RPMI7951 (cell line): ENCODE measurements at places on chromosomes 13 and 19. TPM values are rescaled to one million over a fixed set of nuclear protein-coding genes. Genes with fewer than 3 reads are reported as not detected.

- peak; percentile 75 for DNase-seq
These were observed 28.3 kb downstream of the CEBPA start for GRCh38 chr19:33273881-33274662.

- no peak for DNase-seq
These were observed 96.5 kb downstream of the DCT start for GRCh38 chr13:94382960-94383359.

GRCh38 chr13:77016888-77017623, 9.9 kb downstream of the FBXL3 start:
- DNase-seq, result no peak

- DNase-seq, result peak; percentile 56
These were observed 102.7 kb downstream of the ZAR1L start for GRCh38 chr13:32212421-32212820.

- DNase-seq, result peak; percentile 20
These were observed 42.6 kb upstream of the ADGRL1 start for GRCh38 chr19:14248578-14249011.

DNA sequence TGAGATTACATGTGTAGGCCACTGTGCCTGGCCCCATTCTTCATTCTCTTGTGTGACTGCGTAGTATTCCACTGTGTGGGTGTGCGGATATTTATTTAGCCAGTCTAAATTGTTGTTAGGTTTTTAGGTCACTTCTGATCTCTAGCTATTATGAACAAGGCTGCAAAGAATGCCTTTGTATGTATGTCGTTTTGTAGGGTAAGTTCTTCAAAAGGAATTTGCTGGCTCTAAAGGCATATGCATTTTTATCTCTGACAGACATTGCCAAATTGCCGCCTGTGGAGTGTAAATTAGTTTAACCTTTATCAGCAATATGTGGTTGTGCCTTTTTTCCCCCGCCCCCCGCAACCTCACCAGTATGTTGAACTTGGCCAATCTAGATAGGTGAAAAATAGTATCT, 30.3 kb upstream of the EHD2 start:
- no peak for DNase-seq

DNA sequence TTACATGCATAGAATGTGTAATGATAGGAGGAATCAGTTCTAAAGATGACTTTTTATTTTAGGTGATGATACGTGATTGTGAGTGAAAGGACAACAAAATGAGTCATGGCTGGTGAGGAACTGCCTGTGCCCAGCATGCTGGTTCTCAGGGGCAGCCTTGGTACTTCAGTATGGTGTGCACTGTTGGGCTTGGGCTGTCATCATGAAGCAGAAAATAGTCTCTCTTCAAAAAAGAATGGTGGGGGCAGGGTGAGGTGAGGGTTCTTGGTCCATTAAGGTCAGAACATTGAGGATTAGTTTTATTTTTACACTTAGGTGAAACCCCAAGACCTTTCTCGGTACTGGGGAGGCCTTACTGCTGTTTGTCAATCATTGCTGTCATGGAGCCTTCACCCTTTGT, 309.5 kb downstream of the MTUS2 start:
- DNase-seq, result no peak

GRCh38 chr19:48591021-48591420, 15.5 kb upstream of the SPACA4 start:
- DNase-seq, result no peak

- no peak for DNase-seq
These were observed 4.1 kb downstream of the SOX21 start for GRCh38 chr13:94708031-94708859.

DNA sequence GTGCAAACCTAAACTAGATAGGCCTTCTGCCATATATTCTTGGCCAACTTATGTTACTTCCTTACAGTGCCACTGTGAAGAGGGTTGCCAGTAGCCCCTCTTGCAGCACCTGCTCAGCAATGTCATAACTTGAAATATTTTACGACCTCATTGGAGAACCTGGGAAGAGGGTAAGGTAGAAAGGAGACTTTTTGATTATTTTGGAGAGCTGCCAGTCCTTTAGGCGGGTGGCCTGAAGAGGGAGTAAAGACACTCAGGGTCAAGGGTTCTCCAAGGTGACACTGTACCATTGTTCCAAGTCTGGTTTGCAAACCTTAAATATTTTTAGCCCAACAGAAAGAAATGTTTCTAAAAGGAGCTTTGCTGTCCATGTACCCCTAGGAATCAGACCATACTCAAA, 118.3 kb downstream of the FLT1 start:
- no peak for DNase-seq

GRCh38 chr13:108572782-108573211, 56.6 kb upstream of the MYO16 start:
- no peak for DNase-seq

DNA sequence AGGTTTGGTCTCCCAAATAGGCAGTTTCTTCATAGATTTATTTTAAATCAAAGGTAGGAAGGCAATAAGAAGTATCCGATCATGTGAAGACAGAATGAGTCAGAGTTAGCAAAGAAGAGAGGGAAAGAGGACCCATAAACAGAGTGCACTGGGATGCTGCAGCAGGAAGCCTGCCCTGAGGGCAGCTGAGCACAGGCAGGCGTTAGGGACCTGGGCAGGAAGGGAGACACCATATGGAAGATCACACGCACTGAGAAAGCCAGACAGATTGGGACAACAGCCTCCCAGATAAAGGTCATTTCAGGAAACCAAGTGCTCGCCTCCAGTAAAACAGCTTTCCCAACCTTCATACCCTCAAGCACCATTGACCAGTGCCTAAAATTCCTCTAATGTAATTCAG, 598.0 kb downstream of the EFNB2 start:
- peak; percentile 98 for DNase-seq

DNA sequence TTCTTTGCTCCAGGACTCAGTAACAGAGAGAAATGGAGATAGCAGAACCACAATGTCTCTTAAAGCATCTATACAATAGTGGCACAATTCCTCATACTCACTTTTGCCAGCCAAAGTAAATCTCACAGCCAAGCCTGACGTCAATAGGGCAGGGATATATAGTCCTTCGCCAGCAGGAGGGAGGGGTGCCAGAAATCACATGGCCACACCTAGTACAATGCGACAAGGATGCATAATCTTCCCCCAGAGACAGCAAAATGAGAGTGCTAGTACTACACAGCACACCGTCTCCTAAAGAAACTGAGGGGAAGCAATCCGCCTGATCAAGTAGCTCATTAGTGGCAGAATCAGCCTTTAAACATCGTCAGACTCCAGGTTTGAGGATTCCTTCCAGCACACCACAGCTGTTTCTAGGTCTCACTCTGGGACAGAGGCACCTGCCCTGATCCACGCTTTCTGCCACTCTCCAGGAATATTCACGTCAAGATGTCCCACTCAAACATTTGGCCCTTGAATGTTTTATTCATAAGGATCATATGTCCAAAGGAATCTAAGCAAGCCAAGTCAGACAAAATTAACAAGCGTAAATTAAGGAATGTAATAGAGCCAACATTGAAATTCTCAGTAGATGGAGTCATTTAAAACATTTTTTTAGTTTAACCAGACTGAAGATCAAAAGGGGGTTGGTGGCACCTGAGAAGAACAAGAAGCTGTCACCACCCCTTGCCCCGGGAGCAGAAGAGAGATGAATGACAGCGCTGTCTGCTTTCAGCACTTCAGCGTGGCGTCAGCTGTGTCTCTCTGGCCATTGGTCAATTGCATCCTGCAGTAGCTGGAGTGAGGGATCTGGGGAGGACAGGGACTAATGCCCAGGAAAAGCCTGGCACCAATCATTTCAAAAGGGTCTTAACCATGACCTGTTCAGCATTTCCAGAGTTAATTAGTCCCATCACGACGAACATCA, 63.5 kb upstream of the SERP2 start:
- DNase-seq, result no peak

- DNase-seq, result no peak
These were observed 50.9 kb upstream of the TMTC4 start for GRCh38 chr13:100725472-100725871.

DNA sequence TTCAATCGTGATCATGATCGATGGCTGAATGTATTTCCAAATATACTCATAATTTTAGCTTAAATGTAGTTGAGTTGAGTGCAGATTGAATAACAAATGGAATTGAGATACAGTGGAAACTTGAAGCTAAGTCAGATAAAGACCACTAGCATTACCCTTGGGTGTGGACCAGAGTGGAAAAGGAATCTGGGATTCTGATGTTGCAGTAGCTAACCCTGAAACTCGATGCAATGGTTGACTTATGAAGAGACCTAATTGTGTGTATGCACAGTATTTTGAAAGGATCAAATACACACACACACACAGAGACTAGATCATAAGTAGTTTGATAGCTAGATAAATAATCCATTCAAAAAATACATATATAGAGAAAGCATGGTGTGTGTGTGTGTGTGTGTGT, 135.8 kb downstream of the RXFP2 start:
- no peak for DNase-seq

GRCh38 chr13:50159607-50160006, 144.4 kb downstream of the KCNRG start:
- no peak for DNase-seq

DNA sequence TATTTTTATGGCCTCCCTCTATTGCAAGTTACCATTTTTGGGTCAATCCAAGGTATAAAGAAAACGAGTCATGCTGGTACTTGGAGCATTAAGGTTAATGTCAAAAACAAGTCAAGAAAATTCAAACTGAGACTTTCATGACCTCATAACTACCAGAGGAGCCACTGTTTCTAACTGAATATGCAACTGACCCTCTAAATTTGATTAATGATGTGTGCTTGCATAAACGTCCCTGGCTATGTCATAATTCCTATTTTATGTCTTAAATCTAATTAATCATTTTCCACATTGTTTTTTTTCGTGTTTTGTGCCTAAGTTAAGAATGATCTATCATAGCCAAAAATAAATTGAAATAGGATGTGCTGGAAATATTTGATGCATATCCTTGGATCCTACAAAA, 396.7 kb upstream of the GPC6 start:
- DNase-seq, result no peak

DNA sequence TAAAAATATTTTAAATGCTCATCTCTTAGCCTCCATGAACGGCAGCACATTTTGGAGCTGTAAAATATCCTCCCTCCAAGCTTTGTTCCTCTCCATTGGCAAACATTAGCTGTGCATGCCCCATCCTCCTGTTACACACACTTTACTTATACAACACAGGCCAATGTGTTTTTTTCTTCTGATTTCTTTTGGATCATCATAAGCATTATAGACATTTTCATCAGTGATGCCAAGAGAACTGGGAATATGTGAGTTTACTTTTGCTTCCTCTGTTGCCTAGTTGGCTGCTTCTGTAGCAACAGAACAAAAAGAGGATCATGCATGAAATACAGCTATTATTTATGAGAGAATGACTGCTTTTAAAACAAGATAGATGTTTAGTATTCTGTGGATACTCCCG, 142.6 kb downstream of the PCDH9 start:
- DNase-seq, result no peak

- no peak for DNase-seq
These were observed 115.9 kb upstream of the C1QTNF9B start for GRCh38 chr13:24013189-24013588.

GRCh38 chr19:46984077-46985010, 35.3 kb upstream of the NPAS1 start:
- peak; percentile 86 for DNase-seq

DNA sequence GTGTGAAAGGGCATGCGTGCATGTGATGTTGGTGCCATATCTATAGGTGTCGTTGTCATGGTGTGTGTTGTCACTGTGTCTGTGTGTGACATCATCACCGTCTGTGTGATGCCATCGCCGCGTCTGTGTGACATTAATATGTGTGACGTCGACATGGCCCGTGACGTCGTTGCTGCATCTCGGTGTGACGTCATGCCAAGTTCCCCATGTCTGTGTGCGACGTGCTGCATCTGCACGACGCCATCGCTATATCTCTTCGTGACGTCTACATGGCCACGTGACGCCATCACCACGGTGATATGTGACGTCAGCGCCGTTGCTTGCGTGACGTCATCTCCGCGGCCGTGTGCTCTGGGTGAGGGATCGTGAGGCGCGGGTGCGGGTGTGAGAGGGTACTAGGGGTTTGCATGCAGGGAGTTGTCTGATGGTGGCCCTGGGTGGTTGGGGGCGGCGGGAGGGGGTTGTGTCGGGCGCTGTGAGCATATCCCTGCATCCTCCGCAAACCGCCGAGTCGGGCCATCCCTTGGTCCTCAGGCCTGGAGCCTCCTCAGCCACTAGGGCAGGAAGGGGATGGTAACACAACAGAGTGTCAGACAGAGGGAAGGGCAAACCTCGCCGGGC, 14.6 kb downstream of the GTPBP3 start:
- DNase-seq, result no peak

GRCh38 chr19:12800923-12801465, 606 bp downstream of the PRDX2 start:
- DNase-seq, result no peak

DNA sequence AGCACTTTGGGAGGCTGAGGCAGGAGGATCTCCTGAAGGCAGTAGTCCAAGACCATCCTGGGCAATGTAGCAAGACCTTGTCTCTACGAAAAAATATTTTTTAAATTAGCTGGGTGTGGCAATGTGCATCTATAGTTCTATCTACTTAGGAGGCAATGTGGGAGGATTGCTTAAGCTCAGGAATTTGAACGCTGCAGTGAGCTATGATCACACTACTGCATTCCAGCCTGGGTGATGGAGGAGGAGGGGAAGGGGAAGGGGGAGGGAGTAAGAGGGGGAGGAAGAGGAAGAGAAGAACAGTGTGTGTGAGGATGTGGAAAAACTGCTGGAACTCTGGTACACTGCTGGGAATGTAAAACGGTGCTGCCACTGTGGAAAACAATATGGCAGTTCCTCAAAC, 9.2 kb upstream of the CLIP3 start:
- DNase-seq, result peak; percentile 30

DNA sequence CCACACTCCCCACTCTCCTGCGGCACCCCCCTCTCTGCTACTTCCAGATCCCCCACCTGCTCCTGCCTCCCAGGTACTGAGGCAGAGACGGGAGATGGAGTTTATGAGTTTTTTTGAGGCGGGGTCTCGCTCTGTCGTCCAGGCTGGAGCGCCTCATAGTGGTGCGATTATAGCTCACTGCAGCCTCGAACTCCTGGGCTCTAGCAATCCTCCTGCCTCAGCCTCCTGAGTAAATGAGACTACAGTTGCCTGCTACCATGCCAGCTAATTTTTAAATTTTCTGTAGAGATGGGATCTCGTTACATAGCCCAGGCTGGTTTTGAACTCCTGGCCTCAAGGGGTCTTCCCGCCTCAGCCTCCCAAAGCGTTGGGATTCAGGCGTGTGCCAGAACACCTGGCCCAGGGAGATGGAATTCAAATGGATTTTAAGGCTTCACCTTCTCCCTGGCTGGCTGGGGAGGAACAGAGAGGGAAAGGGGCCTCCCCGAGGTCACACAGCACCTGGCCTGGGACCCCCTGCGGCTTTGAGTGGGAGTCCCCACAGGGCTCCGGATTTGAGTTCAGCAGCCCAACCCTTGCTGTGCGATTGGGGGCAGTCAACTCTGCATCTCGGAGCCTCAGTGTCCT, 19.5 kb upstream of the TNFAIP8L1 start:
- DNase-seq, result no peak

Gene ZNF835
- total RNA-seq, result 0.24 TPM in 1 of 2 replicates, not detected in the other

Gene TMEM38A
- total RNA-seq, result 1.3 and 3.2 TPM in 2 replicates

Gene TEAD2
- 34.2 and 36.4 TPM in 2 replicates for total RNA-seq

Gene ACTN4
- total RNA-seq, result 306 and 358 TPM in 2 replicates

Gene C19orf67
- total RNA-seq, result 0.59 TPM in 1 of 2 replicates, not detected in the other

Gene OR7C1
- total RNA-seq, result under 0.01 TPM in 2 replicates

Gene ABCA7
- total RNA-seq, result 1.5 and 3.4 TPM in 2 replicates

Gene SIGLEC14
- total RNA-seq, result not detected in 2 replicates

Gene RYR1
- under 0.01 TPM in 1 of 2 replicates, not detected in the other for total RNA-seq

Gene FGF22
- total RNA-seq, result 0.39 TPM in 1 of 2 replicates, not detected in the other

Gene HTR2A
- under 0.01 TPM in 1 of 2 replicates, not detected in the other for total RNA-seq

Gene SIGLEC8
- not detected in 2 replicates for total RNA-seq

Gene CEACAM3
- not detected in 2 replicates for total RNA-seq

Gene EMP3
- 246 and 286 TPM in 2 replicates for total RNA-seq

Gene AMER2
- not detected in 2 replicates for total RNA-seq

Gene ZNF528
- 6.6 and 7.5 TPM in 2 replicates for total RNA-seq

Gene CRB3
- not detected in 2 replicates for total RNA-seq
